Mesenteric fat pad (tissue), 1 donor: ENCODE measurements at places on chromosomes 13 and 19. TPM values are rescaled to one million over a fixed set of nuclear protein-coding genes. Genes with fewer than 3 reads are reported as not detected.

PSG3 gene
- total RNA-seq: not detected

GRCh38 chr13:25980255-25980654, 71.6 kb downstream of the SHISA2 start:
- no peak for DNase-seq

ZNF223 gene
- 2.1 TPM for total RNA-seq

GRCh38 chr13:109989686-109990085, 203.3 kb upstream of the IRS2 start:
- no peak for DNase-seq

GRCh38 chr13:113669231-113669754, 2.3 kb downstream of the GRK1 start:
- DNase-seq: peak; percentile 51

- no peak for DNase-seq
Observed at GRCh38 chr13:112983428-112984196, 14.6 kb downstream of the MCF2L start.

APOC4 gene
- not detected for total RNA-seq

- no peak for DNase-seq
Observed at GRCh38 chr19:751501-752341, 809 bp downstream of the MISP start.

- DNase-seq: peak; percentile 91
Observed at GRCh38 chr19:10501971-10502523, 1.1 kb downstream of the KEAP1 start.

CCL25 gene
- total RNA-seq: not detected
